ENCODE measurements at places on chromosomes 5 and 9.

DNA sequence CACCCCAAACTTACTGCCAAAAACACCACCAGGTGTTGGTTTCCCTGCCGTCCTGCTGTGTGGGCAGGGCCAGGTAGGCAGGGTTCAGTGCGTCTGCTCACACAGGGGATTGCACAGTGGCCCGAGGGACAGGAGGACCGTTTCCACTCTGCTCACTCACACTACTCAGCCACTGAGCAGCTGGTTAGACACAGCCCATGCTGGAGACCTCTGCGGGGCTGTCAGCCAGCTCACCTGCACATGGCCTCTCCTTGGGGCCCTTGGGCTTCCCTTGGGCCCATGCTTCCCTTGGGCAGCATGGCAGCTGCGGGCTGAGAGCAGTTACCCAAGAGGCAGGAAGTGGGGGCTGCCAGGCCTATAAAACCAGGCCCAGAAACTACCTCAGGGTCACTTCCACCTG, 79.0 kb downstream of the SYK start:
- DNase-seq: no peak

GRCh38 chr5:2587189-2588031, 164.1 kb downstream of the IRX2 start:
- no peak for DNase-seq

- no peak for DNase-seq
Observed at GRCh38 chr5:135304352-135305221, 94.4 kb downstream of the MACROH2A1 start.

DNA sequence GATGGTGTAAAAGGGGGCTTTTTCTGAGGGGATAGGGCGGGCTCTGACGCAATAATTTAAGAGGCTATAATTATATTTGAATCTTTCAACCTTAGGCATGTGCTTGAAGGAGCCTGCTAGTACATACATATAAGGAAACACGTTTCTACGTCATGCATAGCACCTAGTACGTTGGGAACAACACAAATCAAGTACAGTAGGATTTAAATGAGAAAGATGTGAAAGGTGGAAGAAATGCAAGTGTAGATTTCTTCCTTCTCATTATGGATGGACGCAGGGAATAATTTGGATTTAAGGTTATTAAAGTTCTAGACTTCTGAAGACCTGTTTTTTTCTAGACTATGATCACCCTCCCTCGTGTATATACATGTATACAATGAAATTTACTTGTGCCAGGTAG, 927 bp upstream of the CDO1 start:
- no peak for DNase-seq

GRCh38 chr9:91241909-91242308, 119.8 kb downstream of the AUH start:
- no peak for DNase-seq

- no peak for DNase-seq
Observed at GRCh38 chr9:123237220-123237619, 31.2 kb downstream of the STRBP start.

DNA sequence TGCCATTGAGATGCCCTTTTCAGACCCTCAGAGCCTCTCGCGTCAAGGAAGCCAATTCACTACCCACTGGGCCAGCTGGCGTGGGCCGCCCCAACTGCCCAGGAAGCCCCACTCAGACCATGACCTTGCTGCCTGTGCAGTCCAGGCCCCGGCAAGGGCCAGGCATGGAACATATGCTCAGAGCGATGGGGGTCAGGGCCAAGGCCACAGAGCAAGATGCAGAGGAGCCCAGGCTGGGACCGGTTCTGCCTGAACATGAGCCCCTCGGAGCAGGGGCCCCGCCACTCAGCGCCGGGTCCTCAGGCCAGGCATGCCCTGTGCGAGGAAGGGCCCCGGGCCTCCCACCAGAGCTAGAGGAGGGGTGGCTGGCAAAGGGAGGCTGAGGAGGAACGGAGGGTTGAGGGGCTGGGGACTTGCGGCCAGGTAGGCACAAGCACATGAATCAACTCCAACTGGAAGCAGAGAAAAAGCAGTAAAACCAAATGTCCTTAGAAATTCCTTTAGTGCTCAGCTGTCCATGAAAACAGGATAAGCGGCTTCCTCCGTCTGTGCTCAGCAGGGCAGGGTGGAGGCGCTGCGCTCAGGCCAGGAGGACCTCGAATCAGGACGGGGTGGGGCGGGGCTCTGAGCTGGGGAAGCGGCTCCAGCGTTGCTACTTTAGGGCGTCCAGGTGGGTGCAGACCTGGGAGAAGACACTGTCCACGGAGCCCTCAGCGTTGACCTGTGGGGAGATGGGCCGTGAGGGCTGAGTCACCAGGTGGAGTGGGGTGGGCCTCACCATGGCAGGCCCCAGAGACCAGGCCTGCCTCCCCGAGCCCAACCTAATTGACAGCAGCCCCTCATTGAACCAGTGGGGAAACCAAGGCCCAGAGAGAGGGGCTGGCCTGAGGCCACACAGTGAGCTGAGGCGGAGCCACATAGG, 9.9 kb downstream of the AK1 start:
- DNase-seq: no peak

DNA sequence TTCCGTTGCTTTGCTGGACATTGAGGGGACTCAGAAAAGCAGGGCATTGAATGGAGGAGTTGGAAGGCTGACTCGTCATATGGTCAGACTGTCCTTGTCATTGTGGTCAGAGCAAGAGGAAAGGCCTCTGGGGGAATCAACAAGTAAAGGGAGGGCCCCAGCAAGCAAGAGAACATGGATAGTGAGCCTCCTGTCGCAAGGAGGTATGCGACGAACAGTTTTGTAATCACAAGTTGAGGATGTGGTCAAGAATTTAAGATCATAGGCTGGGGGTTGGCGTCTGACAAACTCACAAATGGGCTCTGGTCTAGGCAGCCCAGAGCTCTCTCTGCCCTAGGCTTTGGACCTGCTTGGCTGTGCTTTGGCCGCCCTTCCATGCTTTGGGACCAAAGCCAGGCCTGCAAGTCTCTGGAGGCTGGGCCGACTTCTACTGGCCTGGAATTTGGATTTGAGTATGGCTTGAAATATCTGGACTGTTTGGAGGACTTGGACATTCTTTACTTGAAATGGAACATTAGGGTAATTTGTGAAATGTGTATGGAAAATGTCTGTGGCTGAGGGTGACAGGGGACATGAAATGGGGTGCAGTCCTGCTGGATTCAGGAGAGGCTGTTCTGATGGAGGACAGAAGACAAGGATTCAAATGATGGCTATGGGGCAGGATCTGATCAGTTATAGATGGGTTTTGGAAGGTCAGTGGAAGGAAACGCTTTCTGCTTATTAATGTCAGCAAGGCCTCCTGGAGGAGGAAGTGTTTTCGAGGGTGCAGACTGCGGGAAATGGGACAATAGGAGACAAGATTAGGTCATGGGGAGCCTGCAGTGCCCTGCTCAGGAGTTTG, 19.2 kb upstream of the NDST1 start:
- DNase-seq: no peak

DNA sequence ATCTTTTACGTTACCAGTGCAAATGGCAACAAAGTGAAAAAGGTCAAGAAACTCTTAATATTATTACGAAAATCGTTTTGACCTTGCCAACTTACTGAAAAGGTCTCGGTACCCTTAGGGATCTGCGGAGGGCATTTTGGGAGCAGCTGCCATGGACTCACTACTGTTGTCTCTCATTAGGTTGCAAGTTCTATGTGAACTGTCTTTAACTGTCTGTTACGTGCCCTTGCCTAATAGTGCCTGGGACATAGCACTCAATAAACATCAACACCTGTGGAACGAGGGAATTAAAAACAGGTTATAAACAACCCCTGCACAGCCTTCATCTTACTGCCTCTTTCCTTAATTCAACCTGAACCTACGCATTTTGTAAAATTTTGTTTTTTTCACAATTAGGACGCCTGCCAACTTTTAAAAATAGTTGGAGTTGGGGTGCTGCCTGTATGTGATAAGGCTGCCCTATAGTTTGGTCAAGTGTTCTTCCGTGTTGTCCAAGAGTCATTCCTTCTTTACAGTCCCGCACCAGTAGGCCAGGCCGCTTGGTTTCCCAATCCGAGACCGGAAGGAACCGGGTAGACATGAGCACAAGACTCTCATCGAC, 527 bp upstream of the SREK1 start:
- peak; percentile 25 for DNase-seq

DNA sequence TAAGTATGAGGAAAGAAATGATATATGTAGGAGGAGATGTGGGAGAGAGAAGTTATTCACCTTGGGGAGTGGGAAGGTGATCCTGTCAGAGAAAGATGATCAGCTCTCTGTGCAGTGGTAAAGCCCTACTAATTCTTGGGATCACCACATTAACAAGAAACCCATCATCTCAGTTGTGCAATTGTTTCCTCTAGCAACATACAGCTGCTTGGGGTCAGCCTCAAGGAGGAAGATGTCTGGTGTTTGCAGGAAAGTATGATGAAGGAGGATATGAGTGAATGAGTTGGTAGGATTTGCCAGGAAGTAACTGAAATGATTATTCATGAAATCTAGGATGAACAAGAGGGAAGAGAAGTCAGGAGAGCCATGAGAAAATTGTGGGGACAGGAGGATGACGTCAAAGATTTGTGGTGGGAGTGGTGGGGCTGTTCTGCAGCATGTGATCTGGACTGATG, 50.1 kb downstream of the TNFSF8 start:
- DNase-seq: no peak

- no peak for DNase-seq
Observed at GRCh38 chr5:89208811-89209210, 325.8 kb upstream of the MEF2C start.

GRCh38 chr5:94228791-94229190, 389.6 kb downstream of the KIAA0825 start:
- no peak for DNase-seq

- DNase-seq: peak; percentile 47
Observed at GRCh38 chr5:159581502-159582249, 251.4 kb upstream of the IL12B start.

DNA sequence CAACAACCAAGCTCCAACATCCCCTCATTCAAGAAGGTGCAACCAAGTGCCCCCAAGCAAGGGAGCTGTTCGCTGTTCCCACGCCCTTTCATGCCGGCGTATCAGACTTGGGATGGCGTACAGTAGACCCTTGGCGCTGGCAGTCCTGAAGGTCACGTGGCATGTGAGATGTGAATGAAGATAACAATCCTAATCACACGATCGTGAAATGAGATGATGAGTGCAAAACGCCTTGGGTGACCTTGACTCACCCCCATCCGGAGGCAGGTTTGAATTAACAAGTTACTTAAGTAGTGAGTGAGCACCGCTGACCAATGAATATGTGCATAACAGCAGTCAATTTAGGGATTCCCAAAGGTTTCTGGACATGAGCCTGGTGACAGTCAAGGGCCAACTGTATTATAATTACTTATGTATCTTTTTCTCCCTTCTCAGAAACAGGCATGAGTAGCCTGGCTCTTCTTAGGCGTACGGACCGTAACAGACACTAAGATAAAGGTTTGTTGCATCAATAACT, 150.2 kb downstream of the TTLL11 start:
- DNase-seq: no peak

DNA sequence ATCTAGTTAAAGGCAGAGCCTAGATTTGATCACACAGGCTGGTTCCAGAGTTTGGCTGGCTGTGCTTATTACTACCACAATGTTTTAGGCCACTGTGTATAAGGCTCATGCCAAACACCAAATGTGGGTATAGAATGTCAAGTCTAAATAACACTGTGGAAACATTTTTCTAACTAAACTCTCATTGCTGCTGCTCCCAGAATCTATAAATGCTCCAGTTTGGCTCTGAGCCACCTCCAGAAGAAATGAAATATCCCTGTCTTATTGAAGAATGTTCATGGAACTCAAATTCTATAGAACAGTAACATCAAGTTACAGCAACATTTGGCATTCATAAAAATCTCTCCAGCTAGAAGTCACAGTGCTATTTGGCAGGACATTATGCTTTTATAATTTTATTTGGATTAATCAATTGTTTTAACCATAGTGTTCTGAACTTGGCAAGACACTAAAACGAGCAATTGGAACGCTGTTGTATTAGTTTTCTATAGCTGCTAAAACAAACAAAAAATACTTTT, 178.1 kb upstream of the COX7C start:
- DNase-seq: no peak

- DNase-seq: no peak
Observed at GRCh38 chr5:179378441-179379271, 33.4 kb upstream of the ADAMTS2 start.
